Lower leg skin (tissue), 4 donors: ENCODE measurements at places on chromosomes 2 and 18. TPM values are rescaled to one million over a fixed set of nuclear protein-coding genes. Genes with fewer than 3 reads are reported as not detected.

DNA sequence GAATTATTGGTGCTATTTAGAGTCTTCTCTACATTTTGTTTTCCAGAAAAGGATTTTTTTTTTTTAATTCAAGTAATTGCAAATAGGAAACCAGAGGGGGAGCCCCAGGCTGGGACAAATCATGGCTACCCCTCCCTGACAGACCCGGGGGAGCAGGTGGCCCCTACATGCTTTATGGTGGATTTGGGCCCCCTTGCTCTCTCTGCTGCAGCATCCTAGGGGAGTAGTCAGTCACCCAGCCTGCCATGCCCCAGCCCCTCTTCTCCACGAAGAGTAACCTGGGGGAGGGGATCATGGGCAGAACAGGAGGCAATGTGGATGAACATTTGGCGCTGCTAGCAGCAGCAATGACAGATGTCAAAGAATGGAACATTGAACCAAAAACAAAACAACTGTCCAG is 4.6 kb downstream of the C2orf81 start:
- DNase-seq: peak; percentile 54

DNA sequence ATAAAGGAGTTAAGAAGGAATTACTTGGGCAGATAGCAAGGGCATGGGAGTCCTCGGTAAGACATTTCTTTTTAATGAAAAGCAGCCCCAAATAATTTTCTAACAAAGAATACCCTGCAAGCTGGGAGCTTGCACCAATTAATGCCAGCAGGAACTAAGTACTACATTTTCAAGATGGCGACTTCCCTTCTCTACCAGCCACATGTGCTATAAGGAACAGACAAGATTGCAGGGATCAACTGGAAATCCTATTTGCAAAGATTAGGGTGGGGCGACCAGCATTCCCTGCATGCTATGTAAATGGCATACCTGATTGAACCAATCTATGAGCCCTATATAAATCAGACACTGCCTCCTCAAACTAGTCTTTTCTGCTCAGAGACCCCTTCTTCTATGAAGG is 827.5 kb downstream of the ADCYAP1 start:
- DNase-seq: no peak

SERPINB3 gene
- total RNA-seq: 7.3 TPM

PROC gene
- total RNA-seq: not detected
